Fibroblast of upper back skin (primary cell): ENCODE measurements at places on chromosomes 1 and 21.

GRCh38 chr1:211942583-211942982, 92.8 kb downstream of the INTS7 start:
- DNase-seq: no peak

- peak; percentile 44 for DNase-seq
Observed at GRCh38 chr1:236143104-236143948, 987 bp downstream of the GPR137B start.

DNA sequence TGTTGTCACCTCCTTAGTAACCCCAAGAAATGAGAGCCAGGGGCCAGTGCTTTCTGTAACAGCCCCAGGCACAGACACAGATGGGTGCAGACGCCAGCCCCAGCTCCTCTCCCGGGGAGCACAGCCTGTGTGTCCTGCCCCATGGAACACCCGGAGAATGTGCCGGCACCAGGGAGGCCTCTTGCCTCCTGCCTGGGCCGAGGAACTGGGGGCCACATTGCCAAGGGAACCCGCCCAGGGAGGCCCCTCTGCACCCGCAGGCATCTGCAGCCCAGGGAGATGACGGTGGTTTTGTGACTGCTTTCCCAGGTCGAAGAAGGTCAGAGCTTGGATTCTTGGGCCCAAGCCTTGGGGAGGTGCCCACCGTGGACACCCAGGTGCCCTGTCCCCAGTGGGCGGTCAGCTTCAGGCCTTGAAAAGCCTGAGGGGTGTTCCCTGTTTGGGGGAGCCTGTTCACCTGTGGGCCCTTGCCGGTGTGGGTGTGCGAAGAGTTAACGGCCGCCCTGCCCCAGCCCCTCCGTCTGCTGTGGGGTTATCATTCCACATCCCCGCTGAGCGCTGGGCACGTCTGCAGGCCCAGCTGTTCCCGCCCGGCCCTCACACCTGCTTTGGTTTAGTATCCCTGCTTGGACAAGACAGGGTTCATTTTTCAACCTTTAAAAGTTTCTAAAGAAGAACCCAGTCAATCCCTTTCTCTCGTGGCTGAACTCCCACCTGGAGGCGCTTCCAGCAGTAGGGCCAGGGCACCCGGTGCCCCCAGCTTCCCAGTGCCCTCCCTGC, 62.5 kb downstream of the MORN1 start:
- no peak for DNase-seq

DNA sequence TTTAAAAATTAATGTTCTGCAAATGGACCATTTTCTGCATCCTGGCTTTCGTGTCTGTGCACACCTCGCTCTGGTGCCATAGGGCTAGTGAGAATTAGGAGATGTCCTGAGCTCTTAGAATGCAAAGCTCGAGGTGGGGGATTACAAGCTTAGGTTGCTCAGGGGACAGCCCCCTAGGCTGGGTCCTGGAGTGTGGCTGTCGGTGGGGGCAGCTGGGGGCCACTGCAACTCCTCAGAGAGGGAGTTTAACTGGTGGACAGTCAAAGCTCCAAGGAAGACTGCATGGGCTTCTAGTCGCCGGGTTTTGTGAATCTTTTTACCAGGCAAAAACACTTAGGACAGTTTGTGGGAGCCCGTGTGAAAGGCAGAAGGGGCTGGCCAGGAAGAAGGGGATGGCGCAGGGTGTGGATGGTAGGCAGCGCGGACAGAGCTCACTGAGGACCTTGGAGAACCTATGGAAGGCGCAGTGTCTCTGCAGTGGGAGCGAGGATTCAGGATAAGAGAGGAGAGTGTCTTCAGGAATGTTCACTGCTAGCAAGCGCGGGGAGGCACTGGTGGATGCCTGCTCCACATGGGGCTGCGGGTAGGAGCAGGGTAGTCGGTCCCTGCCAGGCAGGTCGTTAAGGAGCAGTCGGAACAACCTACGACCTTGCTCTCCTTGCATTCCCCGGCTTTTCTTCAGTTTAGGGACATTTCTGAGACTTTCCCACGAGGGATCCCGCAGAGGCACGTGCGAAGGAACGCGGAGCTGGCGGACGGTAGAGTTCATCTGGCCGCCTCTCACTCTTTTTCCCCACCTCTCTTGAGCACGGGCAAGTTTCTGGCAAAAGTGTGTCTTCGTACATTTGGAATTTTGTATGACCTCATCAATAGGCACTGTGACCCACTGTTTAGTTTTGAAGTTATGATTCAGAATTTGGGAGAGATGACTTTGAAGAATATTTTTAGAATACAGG, 12.9 kb upstream of the KCNE1 start:
- peak; percentile 70 for DNase-seq

GRCh38 chr1:184753117-184753516, 1.5 kb downstream of the EDEM3 start:
- DNase-seq: no peak

GRCh38 chr1:240499012-240499411, 112.9 kb downstream of the GREM2 start:
- DNase-seq: peak; percentile 58

- no peak for DNase-seq
Observed at GRCh38 chr1:87894062-87894461, 565.4 kb downstream of the LMO4 start.

DNA sequence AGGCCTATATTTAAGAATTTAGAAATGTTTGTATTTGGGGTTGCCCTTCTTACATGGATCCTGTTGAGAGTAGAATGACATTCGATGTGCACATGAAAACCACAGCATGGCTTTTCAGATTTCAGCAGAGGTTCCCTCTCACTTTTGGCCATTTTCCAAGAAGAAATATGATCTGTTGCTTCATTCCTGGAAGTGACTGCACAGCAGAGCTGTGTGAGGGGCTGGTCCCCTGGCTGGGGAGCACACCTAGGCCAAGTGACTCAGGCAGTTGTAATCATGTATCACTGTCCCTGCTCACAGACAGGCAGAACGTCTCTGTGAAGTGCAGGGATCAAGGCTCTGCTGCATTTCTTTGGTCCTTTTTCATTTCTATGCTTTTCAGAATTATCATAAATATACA, 32.3 kb downstream of the AGT start:
- peak; percentile 85 for DNase-seq

GRCh38 chr1:230572121-230573105, 69.9 kb upstream of the COG2 start:
- DNase-seq: no peak

DNA sequence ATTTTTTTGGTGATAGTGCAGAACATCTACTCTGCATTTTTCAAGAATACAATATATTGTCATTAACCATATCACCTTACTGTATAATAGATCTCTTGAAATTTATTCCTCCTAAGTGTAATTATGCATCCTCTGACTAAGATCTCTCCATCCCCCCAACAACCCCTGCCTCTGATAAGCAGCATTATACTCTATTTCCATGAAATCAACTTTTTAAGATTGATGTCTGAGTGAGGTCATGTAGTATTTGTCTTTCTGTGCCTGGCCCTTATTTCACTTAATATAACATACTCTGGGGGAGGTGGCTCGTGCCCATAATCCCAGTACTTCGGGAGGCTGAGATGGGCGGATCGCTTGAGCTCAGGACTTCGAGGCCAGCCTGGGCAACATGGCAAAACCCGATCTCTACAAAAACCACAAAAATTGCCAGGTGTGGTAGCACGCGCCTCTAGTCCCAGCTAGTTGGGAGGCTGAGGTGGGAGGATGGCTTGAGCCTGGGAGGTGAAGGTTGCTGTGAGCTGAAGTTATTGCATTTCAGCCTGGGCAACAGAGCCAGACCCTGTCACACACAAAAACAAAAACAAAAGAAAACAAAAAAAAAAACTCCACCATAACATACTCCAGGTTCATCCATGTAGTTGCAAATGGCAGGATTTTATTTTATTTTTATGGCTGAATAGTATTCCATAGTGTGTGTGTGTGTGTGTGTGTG, 5.7 kb downstream of the ACOT11 start:
- DNase-seq: no peak

- no peak for DNase-seq
Observed at GRCh38 chr1:112729909-112730308, 14.8 kb upstream of the PPM1J start.

GRCh38 chr1:156126630-156127534, 12.4 kb downstream of the LMNA start:
- peak; percentile 94 for DNase-seq

GRCh38 chr1:24300971-24301784, 18.0 kb upstream of the GRHL3 start:
- DNase-seq: no peak

DNA sequence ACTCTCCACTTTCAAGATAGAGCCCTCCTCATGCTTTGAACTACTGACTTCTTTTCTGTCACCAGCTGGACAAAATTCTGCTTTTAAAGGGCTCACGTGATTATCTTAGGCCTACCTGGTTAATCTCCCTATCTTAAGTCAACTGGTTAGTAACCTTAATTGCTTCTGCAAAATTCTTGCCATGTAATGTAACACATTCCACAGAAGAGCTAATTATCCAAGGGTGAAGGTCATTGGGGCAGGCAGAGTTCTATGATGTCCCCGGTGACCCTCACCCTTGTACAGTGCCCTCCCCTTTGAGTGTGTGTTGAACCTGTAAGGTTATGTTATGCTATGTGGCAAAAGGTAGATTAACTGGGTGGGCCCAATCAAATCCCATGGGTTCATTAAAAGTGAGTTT, 25.2 kb upstream of the FOXE3 start:
- DNase-seq: no peak

DNA sequence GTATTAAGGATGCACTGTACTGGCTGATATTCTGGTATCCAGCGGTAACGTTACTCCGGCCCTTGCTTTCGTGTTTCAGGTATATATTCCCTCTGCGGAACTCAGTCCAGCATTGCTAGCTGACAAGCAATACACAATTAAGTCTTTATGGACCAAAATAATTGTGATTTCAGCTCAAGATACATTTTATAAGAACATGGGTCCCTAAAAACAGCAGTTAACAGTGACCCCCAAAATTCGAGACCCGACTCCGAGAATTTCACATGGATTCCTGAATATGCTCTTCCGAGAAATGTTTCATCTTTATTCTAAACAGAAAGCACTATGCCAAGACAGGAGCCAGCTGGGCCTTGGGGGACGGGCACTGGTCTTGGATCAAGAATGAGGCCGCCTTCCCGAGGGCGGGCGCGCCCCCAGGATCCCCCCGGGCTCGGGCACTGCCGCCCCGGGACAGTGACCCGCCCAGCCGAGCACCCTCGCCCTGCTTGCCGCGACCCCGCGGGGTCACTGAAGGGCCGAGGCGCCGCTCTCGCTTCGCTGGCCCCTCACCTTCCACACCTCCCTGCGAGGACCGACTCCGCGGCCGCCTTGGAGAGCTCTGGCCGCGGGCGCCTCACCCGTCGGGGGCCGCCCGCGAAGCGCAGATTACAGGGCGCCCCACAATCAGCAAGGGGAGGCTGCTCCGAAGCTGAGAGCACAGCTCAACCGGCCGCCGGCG, 610 bp downstream of the SCYL3 start:
- peak; percentile 22 for DNase-seq

DNA sequence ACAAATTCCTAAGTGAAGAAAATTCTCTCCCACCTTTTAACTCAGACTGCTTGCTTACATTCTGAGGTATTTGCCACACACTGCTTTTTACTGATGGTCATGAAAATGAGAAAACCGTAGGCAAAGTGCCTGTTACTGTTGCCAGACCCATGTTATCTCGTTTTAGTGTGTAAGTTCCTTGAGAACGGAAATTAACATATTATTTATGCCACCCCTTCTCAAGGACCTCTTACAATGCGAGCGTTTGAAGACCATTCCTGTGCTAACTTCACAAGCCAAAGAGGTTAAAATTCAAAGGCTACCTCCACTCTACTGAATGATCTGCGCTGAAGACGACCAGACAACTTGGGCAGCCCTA, 509 bp downstream of the NVL start:
- DNase-seq: no peak

GRCh38 chr1:212665241-212666115, 34.2 kb downstream of the BATF3 start:
- peak; percentile 67 for DNase-seq

DNA sequence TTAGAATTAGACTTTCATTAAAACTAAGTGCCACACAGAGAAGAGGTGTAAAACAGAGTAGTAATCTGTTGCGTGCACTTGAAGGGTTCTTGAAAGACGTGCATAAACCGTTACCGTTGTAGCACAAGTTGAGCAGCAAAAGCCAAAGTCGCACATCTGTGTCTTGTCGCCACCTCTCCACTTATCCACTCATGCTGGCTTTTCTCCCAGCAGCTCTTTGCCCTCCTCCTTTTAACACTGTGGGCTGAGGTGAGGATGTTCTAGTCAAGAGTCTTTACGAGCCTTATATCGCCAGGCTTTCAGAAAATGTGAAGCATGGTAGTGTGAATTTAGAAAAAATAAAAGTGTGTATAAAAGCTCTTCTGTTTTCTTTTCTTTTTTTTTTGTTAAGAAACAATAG, 48.0 kb downstream of the NR5A2 start:
- no peak for DNase-seq
